Stimulated activated CD4-positive, alpha-beta T cell treated with anti-CD3 and anti-CD28 coated beads, Interleukin-12 subunit alpha, Interleukin-12 subunit beta, amount 100 ng/mL, for 24 hours (primary cell): ENCODE measurements at places on chromosomes 6 and 20.

- peak; percentile 52 for DNase-seq
These were observed 27.0 kb downstream of the HECA start for GRCh38 chr6:139161817-139162284.

DNA sequence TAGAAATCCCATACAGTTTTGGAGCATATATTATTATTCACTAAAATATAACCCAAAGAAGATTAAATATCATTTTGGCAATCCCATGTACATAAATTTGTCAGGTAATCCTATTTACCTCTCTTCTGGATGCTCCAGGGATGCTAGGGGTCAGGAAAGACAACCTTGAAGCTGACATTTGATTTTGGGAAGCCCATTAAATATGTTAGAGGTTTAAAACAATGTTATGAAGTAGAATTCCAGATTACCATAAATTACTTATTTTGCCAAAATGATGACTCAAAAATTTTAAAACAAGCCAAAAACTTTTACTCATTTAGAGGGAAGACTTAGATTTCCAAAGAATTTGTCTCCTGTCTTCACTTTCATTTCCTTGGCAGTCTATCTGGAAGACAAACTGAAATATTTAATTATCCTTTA is 9.2 kb upstream of the IL22RA2 start:
- DNase-seq: no peak

GRCh38 chr6:157877573-157878438 is 54.8 kb downstream of the SNX9 start:
- no peak for DNase-seq

GRCh38 chr6:165662749-165663376 is at the start of gene PDE10A:
PDE10A (minus strand) TSS chr6:165663241; CDS start chr6:165662811, 430 bp downstream.
- no peak for DNase-seq

- DNase-seq: no peak
These were observed 26.1 kb downstream of the PXDC1 start for GRCh38 chr6:3725145-3726047.

GRCh38 chr6:16928387-16928786 is 167.1 kb upstream of the ATXN1 start:
- DNase-seq: no peak

GRCh38 chr20:32511358-32512046 is 73.6 kb downstream of the NOL4L start:
- no peak for DNase-seq
